ENCODE measurements at places on chromosomes 1 and 21.

GRCh38 chr1:101004670-101005069 lies 20.9 kb downstream of the DPH5 start:
- no peak for DNase-seq

GRCh38 chr1:106785176-106785575 lies 271.3 kb upstream of the PRMT6 start:
- no peak for DNase-seq

DNA sequence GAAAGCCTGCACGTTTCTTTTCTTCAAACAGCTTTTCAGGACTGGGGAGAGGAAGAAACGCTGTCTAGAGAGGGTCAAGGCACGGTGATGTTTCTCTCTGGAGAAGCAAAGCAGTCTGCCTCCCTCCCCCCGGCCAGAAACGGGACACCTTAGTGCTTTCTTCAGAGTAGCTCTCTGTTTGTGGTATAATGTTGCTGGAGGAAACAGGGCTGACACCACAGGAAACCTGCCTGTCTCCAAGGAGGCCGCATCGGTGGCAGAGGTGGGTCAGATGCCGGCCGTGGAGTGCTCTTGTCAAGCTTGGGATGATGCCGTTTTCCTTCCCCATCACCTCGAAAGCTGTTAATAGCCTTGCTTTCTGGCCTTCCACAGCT lies 139.4 kb downstream of the DHRS3 start:
- DNase-seq: no peak

DNA sequence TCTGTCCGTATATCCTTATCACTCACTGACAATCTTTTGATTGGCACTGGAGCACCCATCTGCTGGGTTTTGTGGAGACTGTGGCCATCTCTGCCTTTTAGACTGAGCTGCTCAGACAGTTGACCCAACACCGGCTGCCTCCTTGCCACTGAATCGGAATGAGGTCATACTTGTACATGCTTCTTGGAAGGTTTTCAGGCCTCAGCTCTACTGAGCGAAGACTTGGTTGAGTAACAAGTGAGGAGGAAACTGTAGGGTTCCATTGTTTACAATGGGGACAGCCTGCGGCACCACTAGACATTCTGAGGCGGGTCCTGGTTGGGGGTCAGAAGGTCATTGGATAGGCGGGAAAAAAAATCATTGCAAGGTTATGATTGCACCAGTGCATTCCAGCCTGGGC lies 320.3 kb downstream of the KIF26B start:
- no peak for DNase-seq

GRCh38 chr1:89589515-89589914 lies 43.4 kb upstream of the LRRC8C start:
- DNase-seq: no peak

GRCh38 chr1:186957314-186957713 lies 128.6 kb downstream of the PLA2G4A start:
- no peak for DNase-seq

DNA sequence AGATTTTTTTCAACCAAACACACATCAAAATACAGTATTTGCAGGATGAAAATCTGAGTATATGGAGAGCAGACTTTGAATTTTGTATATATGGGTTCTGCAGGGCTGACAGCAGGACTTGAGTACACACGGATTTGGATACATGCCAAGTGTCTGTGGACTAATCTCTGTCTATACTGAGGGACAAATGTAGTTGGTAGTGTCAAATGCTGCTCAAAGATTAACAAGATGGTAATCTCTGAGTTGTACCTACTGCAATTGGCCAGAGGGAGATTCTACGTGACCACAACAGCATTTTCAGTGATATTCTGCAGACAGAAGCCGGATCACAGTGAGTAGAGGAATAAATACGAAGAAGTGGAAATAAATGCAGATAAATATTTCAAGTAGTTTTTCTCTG lies 43.4 kb downstream of the SHCBP1L start:
- no peak for DNase-seq

DNA sequence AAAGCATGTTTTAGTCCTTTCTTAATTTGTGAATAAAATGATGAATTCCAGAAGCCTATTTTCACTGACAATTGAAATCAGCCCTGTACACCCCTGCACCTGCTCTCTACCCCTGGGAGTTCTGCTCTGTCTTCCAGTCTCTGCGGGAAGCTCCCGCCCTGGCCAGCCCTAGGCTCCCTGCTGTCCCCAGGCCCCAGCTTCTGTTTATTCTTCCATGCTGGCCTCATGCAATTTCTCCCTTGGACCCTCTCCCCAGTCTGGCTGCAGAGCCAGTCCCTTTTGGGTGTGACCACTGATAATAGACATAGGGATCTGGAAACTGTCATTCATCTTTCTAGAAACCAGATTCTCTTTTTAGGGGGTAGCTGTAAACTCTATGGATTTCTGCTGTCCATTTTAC lies 258.6 kb downstream of the GRIK3 start:
- no peak for DNase-seq

- no peak for DNase-seq
Observed at GRCh38 chr1:204524986-204525385, 8.8 kb downstream of the MDM4 start.

DNA sequence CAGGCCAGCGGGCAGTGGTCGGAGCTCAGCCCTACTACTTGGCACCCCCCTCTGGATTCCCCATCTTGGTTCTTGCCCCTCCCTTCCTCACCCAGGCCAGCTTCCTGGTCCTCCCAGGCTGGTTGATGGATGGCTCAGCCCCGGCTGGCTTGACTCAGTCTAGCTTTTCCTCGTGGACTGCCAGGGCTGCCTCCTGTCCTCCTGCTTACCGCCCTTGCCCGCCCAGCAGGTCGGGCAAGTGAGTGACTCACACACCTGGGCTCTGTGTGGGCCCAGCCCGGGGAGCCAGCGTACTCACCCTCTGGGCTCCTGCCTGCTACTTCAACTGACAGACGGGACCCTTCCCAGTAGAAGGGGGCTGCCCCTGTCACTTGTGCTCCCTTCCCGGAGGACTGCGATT lies 19.5 kb upstream of the ARHGEF10L start:
- no peak for DNase-seq

DNA sequence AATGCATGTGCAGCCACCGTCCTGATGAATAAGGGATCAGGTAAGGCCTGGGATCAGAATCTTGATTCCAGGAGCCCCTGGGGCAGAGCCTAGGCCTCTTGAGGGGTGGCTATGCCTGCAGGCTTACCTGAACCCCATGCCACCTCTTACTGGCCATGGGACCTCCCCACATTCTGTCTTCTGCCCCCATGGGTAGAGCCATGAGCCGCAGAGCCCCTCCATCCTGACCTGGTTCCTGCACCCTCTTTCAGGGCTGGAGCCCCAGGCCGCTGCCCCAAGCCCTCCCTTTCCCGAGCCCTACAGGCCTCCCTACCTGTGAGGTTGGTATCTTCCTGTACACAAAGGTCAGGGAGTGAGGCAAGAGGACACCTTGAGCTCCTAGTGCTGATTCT lies 120.8 kb downstream of the DMRTB1 start:
- DNase-seq: no peak

DNA sequence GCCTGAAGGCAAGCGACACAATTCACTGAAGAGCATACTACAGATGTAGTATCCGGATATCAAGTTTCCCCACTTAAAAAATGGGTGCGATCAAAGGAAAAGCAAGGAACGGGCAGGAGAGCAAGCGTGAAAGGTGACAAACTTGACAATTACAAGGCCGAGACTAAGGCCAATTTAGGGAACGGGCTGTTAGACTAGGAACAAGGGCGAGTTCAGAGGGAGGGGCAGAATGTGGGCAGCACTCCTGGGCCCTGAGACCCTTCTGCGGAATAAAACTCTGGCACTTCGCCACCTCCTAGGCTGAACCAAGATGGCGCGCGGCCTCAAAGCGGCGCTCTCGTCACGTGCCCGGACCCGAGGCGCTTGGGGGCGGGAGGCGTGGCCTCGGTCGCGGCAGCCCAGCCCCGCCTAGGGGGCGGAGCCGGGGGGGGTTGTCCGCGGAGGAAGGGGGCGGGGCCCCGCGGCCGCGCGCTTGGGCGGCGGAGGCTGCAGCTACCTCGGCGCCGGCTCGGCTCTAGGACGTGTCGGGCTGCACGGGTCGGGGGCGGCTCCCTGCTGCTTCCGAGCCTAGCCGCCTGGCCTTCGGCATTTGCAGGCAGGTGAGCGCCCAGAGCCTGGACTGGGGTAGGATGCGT lies at the start of gene PPFIA4:
TSS of gene PPFIA4 (plus strand) at position 461 of the 635 bp plus-strand sequence. CDS start 12,518 bp downstream, outside the sequence.
- peak; percentile 94 for DNase-seq

GRCh38 chr1:230236301-230237008 lies 169.4 kb downstream of the GALNT2 start:
- DNase-seq: no peak

- no peak for DNase-seq
Observed at GRCh38 chr1:35129080-35129479, 49.9 kb downstream of the ZMYM1 start.

GRCh38 chr1:13812456-13813397 lies 112.7 kb downstream of the PRDM2 start:
- DNase-seq: no peak

- DNase-seq: no peak
Observed at GRCh38 chr1:184289825-184290550, 96.8 kb upstream of the C1orf21 start.

- DNase-seq: no peak
Observed at GRCh38 chr1:87556326-87556725, 227.6 kb downstream of the LMO4 start.

DNA sequence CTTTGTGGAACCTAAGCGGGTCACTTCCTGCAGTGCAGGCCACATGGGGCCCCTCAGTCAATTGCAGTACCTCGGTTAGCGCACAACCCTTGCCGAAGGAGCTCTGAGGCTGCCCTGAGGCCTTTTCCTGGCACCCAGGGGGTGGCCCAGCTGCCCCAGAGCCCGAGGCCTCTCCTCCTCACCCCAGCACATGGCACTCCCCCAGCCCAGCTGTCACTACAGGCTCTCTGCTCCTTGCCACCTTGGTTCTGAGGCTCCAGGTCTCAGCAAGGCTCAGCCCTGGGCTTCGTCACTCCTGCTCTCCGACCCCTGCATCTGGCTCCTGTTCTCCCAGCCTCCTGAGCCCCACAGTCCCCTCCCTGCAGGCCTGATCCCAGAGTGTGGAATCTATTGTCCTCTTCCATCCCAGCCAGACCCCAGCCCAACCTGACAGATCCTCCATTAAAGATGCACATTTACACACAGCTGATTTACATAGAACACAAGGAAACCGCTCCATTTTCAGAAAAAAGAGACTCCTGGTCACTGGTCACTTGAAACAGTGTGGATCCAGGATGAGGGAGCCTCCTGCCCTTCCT lies 192.8 kb upstream of the POU3F1 start:
- no peak for DNase-seq

DNA sequence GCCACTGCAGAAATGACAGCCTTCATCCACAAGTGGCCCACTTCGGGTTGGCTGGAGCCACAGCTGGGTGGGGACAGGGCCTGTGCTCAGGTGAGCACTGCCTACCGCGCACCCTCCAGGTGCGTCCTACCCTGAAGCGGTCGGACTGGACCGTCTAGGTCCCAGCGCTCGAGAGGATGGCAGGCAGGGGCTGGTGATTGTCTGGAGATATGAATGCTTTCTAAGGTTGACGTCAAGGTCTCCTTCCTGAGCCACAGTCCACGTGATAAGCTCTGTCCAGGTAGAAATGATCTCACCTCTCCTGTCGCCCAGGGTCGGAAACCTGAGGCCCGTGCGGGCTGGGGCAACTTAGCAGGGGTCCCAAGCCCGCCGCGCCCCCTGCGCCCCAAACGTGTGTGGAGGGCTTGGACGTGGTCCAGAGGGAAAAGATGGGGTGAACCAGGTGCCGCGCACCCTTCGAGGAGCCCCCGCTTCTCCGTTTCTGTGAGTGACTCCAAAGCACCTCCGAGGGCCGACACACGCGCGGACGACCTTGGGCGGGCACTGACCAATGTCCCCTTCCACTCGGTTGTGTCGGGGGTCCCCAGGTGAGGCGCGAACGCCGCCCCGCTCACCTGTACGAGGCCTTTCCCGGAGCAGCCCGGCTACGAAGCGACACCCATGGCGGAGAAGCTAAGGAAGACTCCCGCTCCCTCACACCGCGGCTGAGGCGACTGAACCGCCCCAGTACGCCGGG lies 853 bp upstream of the DOP1B start:
- no peak for DNase-seq

DNA sequence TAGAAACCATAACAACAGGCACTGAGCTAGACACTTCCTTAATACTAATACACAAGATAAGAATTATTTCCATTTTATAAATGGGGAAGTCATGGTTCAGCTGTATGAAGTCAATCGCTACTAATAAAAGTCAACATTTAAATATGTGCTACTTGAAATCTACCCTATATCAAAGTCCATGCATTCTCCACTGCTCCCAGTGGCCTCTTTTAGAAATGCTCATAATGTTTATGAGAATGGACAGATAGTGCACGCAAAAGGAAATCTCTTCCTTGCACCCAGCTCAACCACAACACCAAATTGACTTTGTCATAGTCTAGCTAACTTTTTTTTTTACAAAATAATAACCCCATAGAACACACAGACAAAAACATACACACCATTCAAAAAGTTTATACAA lies 281.7 kb upstream of the CXADR start:
- DNase-seq: no peak

DNA sequence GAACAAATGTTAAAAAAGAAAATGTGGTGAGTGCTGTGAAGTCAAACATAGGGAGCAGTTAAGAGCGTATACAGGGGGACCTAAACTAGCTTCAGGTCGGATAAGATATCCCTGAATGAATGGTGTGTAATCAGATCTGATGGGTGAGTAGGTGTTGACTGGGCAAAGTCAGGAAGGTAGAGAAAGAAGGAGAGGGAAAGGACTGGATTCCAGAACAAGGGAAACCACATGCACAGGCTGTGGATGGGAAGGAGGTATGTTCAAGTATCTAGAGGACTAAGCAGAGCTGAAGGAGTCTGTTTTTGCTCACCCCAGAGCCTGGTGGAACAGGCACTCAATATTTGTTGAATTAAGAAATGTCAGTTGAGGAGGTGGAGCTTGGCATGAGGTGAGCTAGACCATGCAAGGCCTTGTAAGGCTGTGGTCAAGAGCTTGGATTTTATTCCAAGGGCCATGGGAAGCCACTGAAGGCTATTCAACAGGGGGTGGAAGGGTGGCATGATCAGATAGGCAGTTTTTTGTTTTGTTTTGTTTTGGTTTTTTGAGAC lies 27.4 kb downstream of the MAP7D1 start:
- no peak for DNase-seq

GRCh38 chr1:21651214-21652042 lies 17.7 kb downstream of the RAP1GAP start:
- no peak for DNase-seq

- DNase-seq: peak; percentile 71
Observed at GRCh38 chr1:212586206-212587015, 22.1 kb upstream of the ATF3 start.

GRCh38 chr1:180080439-180080838 lies 74.2 kb upstream of the QSOX1 start:
- DNase-seq: no peak
